ENCODE measurements at places on chromosomes 7 and 10.
A peak's percentile ranks its signal among the peaks of the same experiment; 100 is the strongest.

GRCh38 chr7:39681887-39682441, 58.6 kb downstream of the RALA start:
- no peak for DNase-seq

DNA sequence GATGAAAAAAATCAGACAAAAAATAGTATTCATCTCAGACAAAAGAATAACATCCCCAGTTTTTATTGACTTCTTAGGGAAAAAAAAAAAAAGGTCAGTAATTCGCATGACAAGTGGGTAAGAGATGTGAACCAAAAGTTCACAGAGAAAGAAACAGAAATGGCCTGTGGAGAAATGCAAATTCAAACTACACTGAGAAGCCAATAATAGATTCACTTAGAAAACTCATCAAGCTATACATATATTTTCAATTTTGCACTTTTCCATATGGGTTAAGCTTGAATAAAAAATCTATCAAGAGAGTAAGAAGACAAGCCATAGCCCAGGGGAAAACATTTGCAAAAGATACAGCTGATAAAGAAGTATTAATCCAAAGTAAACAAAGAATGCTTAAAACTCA, 28.0 kb downstream of the HERC4 start:
- DNase-seq = no peak

GRCh38 chr10:104824380-104825006, 183.4 kb downstream of the SORCS3 start:
- no peak for DNase-seq

- DNase-seq = no peak
These were observed 123.3 kb upstream of the LSM8 start for GRCh38 chr7:118060692-118061091.

- no peak for DNase-seq
These were observed 498.9 kb downstream of the RPS24 start for GRCh38 chr10:78532480-78533042.

GRCh38 chr7:34041707-34042106, 136.4 kb downstream of the BMPER start:
- no peak for DNase-seq

DNA sequence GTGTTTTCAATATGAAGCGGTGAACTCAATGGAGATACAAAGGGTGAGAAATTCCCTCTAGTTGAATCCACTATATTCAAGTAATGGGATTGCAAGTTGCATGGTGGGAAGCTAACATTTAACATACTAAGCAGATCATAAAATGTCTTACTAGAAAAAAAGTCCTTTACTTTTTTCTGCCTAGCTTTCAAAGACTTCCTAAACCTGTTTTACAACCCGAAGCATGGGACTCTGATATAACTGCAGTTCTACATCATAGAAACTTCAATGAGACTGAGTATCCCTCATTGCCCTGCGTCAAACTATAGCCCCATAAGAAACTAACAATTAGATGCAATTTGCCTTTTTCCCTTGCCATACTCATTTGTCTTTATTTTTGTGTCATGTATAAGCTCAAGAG, 179.9 kb downstream of the RTKN2 start:
- no peak for DNase-seq

DNA sequence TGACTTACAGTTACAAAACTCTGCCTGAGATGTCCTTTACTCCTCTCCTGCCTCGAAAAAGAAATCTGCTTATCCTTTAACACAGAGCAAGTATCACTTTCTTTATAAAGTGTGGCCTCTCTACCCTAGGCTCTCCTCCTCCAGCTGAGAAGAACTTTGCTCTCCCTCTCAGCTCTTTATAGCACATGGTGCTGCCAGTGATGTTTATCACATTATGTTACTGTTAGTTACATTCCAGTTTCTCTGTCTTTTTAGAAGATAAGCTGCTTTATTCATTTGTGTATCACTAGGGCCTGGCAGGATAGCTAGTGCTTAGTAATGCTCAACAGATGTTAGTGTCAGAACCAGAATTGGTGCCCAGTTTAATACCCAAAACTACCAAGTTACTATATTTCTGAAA, 41.1 kb upstream of the TMEM229A start:
- no peak for DNase-seq

DNA sequence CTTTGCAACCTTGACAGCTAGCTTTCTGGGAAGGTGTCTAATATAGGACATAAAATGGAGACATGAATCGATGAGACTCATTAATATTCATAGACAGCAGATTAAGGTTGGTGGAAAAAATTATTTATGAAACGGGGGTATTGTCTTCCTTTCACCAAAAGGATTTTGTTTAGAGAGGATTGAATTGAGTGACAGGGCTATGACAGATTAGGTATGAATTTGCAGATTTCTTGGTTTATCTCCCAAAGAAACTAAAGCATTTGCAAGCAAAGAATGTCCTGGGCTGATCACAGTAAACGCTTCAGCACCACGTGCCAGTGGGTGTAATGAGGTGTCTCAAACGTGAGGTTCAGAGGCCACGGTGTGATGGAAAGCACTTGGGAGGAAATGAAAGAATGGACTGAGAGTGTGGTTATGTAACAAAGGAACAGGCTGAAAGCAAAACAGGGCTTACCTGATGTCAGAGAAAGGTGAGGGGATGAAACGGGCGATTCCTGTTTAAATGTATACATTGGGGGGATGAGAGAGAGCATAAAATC, 329.2 kb upstream of the NPVF start:
- DNase-seq = no peak

GRCh38 chr10:28316696-28317095, 13.8 kb upstream of the MPP7 start:
- DNase-seq = no peak

DNA sequence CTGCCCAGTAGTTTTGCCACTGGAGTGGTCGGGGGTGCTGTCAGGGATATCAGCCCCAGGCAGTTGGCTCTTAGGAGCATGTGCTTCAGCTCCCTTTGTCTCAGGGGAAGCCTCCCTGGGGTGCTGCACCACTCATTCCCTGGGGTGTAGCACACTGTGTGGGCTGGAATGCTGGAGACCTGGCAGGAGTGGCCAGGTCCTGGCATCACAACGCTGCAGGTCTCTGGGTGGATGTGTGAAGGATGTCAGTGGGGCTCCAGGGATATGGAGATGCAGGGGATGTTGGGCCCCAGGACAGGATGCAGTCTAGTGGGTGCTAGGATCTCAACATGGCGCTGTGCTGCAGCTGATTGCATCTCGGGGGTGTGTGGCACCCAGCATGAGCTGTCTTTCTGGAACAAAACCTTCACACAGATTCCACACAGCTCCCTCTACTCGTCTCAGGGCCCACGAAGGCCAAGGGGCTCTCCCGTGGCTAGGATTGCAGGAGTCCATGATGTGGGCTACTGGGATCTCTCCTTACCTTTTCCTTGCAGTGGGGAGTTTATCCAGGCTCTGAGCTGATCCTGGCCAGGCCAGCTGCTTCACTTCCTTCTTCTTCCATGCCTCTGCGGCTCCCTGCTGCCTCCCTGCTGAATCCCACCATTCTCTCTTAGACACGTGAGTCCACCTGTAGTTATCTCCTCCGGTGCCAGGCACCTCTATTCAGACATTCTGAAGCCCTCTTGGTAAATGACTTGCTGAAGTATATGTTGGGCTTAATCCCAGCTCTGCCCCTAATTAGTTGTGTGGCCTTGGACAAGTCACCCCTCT, 295.1 kb downstream of the RPS24 start:
- DNase-seq = no peak

DNA sequence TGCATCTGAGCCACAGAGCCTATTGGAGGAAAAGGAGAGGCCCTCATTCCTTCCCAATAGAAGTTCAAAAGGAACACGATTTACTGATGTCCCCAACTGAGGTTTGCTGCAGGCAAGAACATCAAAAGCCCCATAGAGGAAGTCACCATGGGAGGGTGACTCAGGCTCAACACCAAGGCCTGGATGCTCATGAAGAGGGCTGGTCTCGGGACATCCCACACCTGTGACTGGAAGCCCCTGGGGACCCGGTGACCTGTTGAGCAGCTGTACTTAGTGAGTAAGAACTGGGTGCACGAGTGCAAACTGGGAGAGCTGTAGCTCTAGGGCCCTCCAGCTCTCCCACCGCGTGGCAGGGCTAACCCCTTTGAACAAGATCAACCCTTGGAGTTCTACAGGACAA, 38.0 kb downstream of the CYTH3 start:
- DNase-seq = no peak

DNA sequence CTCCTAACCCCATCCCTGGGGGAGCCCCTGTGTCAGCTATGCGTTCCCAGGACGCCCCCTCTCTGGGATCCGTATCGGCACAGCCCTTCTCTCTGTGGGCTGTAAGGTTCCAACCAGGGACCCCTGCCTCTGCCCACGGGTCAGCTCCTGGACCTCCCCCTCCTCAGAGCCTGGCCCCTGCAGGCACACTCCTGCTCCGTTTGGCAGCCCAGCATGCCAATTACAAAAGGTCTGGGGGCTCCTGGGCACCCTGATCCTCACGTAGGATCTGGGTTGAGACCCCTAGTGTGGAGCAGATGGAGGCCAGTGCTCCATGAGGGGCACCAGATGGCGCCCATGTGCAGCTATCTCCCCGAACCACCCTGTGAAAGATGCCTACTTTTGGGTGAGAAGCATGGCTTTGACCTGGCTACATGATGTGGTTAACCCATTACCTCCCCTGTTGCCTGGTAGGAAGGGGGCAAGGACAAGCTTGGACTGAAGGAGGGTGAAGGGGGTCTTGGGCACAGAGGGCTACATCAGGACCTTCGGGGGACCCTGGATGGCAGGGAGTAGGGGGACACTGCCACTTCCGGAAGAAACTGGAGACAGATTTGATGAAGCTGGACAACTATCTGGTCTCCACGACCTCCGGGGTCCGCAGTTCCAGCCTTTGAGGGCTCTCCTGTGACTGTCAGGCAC, 9.0 kb downstream of the TACR2 start:
- DNase-seq = no peak

DNA sequence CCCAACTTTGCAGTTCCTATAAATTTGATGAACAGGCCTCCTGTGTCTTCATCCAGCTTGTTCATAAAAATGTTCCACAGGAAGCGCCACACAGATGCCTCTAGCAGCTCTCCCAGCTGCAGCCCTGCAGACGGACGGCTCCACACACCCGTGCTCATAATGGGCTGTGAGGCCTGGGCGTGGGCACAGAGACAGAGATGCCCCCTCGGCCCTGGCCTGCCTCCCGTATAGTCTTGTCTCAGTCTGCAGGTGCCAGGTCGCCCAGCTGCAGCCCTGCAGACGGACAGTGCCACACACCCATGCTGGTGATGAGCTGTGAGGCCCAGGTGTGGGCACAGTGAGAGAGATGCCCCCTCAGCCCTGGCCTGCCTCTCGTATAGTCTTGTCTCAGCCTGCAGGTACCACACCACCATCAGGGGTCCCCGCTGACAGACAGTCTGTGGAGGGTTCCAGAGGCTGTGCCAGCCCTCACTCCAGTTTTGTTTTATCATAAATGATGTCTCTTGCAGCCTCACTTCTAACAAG, 189.9 kb downstream of the TCERG1L start:
- no peak for DNase-seq

- peak; percentile 70 for DNase-seq
These were observed 2.2 kb upstream of the TRIM8 start for GRCh38 chr10:102641880-102642735.

Measured in cerebellar nuclear complex (tissue), 1 donor.